ENCODE measurements at places on chromosomes 6 and 20.
A peak's percentile ranks its signal among the peaks of the same experiment; 100 is the strongest.

DNA sequence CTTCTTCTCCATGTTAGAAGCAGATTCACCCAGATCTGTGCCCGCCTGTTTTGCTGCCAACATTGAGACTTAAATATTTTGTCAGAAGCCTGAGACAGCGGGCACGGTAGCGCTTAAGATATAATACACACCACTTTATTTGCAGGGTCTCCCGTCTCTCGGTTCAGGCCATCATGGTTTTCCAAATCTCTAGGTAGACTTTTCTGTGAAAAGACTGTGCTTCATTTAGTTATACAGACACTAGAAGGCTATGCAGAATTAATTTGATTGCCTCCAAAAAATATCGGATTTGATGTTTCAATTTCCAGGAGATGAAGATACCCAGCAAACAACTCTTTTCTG lies 598 bp downstream of the TBP start:
- no peak for DNase-seq

- no peak for DNase-seq
Measured at GRCh38 chr6:1042583-1043457, 269.1 kb upstream of the FOXQ1 start.

- no peak for DNase-seq
Measured at GRCh38 chr6:163579111-163579879, 164.8 kb downstream of the QKI start.

DNA sequence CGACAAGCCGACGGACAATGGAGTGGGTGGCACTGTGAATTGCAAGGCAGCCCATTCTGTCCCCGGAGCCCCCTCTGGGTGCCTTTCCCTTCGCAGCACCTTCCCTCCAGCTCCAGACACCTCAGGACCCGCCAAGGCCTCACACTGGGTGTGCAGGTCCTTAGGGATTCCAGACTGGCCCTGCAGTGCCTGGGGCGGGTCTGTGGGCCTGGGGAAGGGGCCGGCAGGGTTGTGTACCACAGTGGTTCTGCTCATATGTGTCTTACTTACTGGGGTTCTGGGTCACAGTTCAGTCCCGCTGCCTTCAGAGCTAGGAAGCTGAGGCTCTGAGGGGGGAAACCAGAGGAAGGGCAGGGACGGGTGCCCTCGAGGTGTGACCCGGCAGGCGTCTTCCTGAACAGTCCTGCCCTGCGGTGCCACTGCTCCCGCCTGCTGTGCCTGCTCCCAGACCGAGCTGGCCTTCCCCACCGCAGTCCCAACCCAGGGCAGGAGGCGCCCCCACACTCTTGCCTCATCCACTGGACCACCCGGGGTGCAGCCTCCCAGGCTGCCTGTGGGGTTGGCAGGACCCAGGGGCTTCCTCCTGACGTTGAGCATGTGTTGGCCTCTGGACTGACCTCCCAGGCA lies 16.3 kb upstream of the SLCO4A1 start:
- DNase-seq, result no peak

DNA sequence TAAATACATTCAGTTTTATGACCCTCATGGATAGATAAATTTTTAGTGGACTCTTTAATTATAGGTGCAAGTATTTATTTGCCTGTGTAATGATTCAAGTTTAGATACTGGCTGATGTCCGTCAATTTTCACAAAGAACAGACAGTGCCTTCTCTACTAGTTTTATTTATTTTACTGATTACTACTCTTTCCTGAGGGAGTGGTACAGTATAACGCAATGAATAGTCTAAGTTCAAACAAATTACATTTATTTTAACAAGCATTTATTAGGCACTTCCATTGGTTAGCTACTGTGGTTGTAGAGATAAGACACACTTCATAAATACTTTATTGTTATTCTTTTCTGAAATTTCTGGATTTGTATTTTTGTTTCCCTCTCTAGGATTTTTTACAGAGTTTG lies 74.3 kb downstream of the ADGRG6 start:
- DNase-seq, result no peak

GRCh38 chr6:2231438-2231837 lies 14.0 kb downstream of the GMDS start:
- no peak for DNase-seq

GRCh38 chr6:11258260-11259237 lies 26.1 kb upstream of the NEDD9 start:
- no peak for DNase-seq

GRCh38 chr6:7389162-7389450 lies 436 bp downstream of the CAGE1 start:
- peak; percentile 82 for DNase-seq

- DNase-seq, result no peak
Measured at GRCh38 chr20:13492001-13492481, 146.7 kb downstream of the TASP1 start.

GRCh38 chr20:8043687-8044282 lies 24.2 kb upstream of the TMX4 start:
- DNase-seq, result no peak

DNA sequence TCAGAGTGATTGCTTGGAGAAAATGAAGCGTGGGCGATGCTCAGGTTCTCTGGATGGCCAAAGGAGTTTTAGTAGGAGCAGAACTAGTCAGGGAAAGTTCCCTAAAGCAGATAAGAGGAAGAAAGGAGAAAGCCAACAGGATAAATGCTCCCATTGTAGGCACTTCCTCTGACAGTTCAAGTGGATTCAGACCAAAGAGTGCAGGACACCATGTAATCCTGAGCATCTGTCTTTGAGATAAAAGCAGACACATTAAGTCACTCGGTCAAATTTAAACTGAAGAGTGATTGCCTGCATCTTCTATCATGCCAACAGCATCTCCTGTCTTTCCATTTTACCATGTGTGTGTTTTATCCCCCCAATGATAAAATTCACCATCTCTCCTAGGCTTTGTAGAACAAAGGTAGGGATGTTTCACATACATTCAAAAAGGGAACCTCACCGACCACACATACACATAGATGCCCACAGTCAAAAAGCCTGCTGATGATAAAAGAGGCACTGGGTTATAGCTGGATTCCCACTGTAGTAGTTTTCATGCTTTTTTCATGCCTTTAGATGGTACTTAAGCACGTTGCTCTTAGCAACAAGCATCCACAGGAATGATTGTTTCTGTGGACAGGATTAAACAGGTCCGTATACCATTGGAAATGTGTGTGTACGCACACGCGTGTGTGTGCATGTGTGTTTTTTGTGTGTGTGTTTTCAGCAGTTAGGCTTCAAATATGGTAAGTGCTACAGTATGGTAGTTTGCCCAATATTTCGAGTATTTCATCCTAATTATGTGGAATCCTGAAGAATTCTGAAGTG lies 7.0 kb downstream of the GRIK2 start:
- no peak for DNase-seq

DNA sequence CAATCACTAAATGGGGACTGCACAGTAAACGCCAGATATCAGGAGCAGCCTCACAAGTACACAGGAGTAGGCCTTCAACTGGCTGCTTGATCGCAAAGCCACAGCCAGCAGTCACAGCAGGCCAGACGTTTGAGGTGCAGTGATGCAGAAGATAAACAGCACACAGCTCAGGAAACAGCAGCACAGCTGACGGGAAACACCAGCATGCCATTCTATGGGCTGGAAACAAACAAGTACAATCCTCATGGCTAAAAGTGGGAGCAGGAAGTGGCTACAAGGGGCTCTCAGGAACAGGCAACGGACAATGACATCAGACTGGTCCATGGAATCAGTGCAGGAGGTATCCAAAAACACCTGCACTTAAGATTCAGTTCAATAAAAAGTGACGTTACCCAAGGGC lies 111.0 kb downstream of the DTNBP1 start:
- no peak for DNase-seq

DNA sequence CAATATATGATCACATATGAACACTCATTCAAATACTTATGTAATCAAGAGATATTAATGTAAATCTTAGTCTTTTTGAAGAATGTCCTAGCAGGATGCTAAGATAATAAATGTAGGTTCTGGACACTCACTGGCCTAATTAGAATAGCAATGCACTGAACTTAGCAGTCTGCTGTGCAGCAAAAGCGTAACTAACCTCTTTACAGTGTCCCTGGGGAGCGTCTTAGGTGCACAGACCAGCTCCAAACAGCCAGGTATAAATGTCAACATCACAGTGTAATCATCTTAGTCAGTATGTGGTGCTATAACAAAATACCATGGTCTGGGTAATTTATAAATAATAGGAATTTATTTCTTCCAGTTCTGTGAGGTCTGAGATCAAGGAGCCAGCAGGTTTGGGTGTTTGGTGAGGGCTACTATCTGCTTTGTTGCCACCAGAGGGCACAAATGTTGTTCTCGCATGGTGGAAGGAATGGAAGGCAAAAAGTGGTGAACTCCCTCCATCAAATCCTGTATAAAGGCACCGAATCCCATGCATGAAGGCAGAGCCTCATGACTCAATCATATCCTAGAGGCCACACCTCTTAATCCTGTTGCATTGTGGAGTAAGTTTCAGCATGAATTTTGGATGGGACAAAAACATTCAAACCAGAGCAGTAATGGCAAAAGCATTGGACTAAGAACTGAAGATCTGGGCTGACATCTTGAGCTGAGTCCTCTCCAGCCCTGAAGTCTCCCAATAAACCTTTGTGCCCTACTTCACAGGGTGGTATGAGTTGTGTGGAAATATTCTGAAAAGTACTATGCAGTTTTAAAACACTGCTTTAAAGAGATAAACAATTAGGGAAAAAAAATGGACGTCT lies 41.8 kb upstream of the FOXO3 start:
- no peak for DNase-seq

- DNase-seq, result no peak
Measured at GRCh38 chr6:71127374-71127773, 161.2 kb upstream of the OGFRL1 start.

DNA sequence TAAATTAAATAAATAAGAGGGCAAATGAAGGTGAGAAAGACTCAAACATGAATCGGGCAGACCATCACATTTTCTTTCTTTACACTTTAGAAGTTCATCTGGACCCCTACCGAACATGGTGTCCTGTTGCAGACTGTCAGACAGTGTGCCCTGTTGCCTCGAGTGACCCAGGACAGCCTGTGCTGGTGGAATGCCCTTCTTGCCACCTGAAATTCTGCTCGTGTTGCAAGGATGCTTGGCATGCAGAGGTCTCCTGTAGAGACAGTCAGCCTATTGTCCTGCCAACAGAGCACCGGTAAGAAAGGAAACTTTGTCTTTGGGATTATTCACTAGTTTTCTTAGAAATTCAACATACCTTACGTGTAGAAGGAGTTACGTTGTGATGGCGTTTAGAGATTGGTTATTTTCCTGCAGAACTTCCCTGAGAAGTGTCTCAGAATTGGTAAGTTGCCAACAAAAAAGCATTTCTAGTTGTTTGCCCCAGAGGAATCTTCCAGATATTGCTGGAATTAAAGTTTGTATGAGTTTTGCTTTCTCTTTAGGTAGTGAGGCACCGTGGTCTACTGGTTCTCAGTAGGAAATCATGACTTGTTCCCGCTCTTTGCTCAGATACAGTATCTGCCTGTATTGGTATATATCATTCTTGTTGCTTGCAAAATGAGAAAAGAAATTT lies 70.1 kb downstream of the RNF144B start:
- no peak for DNase-seq

DNA sequence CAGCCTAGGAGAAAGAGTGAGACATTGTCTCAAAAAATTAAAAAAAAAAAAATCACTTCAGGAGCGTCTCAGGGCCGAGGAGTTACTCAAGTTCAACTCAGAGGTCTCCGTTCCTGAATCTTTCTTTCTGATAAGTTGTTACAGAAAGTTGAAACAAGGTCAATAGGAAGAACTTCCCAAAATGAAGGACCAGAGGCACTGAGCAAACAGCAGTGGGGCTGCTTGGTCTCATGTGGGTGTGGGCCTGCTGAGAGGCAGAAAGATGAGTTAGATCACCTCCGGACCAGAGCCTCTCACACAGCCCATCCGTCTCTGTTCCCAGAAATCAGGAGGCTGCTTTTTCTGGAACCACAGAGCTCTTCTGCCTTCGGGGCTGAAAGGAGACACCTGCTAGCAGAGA lies 12.4 kb downstream of the MDGA1 start:
- no peak for DNase-seq

DNA sequence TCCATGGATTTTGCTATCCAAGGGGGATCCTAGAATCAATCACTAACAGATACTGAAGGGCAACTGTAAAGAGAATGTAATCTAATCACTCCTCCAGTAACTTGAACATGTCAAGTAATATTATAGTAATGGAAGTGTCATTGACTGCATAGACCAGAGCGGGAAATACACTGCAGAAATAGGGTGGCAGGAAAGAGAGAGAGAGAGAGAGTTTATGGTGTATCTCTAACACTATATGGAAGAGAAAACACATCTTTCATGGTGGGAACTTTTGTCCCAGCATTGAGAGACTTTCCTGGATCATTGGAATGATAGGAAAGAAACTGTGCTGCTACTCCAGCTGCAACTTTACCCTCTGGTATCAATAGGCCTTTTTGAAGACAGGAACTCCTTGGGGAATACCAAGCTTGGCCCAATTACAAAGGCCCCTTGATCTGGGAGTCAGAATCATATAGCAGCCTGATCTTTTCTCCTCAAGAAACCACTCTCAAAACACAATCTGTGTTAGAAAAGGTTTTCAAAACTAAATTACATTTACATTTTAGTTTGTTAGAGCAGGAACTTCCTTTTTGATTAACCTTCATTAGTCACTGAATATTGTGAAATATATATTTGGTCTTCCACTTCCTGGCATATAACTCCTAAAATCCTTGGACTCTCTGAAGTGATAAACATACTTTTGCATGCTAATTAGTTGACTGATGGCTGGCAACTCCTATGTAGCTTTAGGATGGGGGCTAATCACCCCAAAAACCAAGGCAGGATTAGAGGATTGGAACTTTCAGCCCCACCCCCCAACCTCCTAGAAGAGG lies 29.5 kb upstream of the RNGTT start:
- DNase-seq, result no peak

DNA sequence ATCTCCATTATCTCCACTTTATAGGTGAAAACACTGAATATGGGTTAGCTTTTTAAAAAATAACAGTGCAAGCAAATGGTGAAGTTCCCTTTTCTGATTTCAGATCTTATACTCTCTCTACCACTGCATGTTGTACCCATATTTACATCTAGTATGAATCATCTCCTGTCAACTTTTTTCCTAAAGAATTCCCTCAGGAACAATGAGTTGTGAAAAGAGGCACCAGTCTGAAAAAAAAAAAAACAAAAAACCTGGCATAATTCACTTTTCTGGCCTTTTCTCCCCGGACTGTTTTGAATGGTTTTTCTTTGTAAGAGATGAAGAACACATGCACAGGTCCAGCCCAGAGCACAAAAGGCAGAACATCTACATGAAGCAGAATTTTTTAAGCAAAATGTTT lies 596.0 kb downstream of the COL12A1 start:
- no peak for DNase-seq

DNA sequence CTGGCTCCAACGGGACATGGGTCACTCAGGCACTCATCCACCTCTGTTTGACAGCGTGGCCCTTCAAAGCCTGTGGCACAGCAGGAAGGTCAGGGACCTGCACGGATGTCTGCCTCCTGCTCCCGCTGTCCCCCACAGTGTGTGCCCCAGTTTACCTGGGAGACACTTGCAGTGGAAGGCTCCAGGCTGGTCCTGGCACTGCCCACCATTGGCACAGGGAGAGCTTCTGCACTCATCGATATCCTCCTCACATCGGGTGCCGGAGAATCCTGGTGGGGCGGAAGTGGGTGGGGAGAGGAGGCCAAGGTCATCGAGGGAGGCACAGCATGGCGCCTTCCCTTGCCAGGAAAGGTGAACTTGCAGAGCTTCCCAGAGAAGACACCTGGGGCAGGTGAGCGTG lies 6.9 kb downstream of the NOTCH4 start:
- DNase-seq, result no peak

GRCh38 chr6:26249707-26249956 lies 115.4 kb upstream of the BTN3A2 start:
- DNase-seq, result no peak

GRCh38 chr6:13554929-13555333 lies 19.5 kb upstream of the SIRT5 start:
- DNase-seq, result no peak

- DNase-seq, result no peak
Measured at GRCh38 chr6:31775184-31775583, 1.9 kb downstream of the VWA7 start.

All from activated naive CD4-positive, alpha-beta T cell treated with anti-CD3 and anti-CD28 coated beads, Interleukin-2, amount 50 U/mL, for 72 hours (primary cell).